ENCODE measurements at places on chromosomes 16 and 17. TPM values are rescaled to one million over a fixed set of nuclear protein-coding genes. Genes with fewer than 3 reads are reported as not detected.

DNA sequence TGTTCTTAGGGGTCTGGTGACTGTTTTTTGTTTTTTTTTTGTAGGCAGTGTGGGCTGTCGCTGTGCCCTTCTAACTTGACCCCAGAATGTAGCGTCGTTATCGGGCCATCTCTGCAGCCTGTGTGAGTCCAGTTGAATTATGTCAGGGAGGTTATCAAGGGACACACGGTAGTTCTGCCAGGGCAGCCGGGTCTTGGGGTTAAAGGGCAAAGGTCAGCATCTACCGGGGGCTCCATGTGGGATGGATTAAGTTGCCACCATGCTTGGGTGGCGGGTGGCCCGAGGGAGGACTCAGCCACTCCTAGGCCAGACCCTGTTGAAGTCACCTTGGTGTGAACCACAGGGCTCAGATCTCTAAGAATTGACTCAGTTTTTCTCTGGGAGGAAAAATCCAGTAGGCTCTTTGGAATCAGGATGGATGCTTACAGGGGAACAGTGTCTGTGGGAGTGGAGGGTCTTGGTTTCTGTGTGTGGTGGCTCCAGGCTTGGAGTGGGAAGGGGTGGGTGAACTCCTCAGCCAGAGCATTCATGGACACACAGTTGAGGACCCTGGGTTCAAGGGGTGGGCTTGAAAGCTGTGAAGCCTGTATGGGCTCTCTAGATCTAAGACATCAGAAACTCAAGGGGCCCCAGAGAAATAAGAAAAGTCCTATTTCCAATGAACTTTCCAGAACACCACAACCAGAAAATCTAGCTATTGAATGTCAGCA lies 191.7 kb downstream of the IRF8 start:
- no peak for DNase-seq

GRCh38 chr17:9266697-9267117 lies 245.4 kb downstream of the NTN1 start:
- DNase-seq, result no peak

DNA sequence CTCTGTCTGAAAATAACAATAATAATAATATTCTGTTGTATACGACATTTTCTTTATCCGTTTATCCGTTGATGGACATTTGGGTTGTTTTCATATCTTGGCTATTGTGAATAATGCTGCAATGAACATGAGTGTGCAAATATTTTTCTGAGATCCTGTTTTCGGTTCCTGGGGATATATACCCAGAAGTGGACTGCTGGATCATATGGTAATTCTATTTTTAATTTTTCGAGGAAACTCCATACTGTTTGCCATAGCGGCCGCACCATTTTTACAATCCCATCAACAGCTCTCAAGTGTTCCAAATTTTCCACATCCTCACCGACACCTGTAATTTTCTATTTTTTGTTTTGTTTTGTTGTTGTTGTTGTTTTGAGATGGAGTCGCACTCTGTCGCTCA lies 5.3 kb upstream of the PRSS41 start:
- DNase-seq, result no peak

DNA sequence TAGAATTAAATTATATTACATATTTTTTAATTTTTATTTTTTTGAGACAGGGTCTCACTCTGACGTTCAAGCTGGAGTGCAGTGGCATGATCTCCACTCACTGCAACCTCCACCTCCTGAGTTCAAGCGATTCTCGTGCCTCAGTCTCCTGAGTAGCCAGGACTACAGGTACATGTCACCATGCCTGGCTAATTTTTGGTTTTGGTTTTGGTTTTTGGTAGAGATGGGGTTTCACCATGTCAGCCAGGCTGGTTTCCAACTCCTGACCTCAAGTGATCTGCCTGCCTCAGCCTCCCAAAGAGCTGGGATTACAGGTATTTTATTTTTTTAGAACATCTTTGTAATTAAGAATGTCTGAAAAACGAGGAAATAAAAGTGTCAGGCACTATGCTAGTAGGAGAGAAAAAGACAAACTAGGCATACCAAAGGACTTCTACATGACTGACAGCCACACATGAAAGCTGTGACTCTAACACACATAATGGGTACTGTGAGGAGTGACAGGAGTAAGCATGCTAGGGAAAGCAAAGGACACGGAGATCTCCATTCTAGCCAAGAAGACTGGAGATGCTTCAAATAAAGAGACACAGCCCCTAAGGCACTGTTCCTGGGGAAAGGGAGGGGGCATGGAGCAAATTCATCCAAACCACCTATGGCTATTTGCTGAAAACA lies 7.3 kb downstream of the GNA13 start:
- DNase-seq, result no peak

DNA sequence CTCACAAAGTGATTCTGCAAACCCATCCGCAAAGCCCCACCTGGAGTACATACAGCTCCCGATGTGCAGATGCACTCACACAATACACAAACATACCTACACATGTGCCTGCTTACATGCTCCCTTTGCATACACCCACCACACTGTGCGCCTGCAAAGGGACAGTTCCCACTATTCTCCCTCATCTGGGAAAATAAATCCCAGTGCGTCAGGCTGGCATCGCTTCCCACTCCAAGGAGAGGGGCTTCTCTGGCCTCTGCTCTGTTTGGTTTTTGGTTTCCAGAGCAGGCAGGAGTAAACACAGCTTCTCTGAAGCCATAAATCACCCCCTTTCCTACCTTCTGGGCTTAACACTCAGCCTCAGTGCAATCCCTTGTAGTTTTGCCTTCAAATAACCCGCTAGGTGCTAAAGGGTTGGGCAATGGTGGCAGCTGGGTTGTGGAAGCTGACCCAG lies 14.7 kb downstream of the HOXB4 start:
- no peak for DNase-seq

GRCh38 chr16:3009568-3010390 lies 2.9 kb upstream of the CLDN9 start:
- no peak for DNase-seq

- no peak for DNase-seq
These were observed 73.5 kb downstream of the GOSR1 start for GRCh38 chr17:30550512-30551273.

- no peak for DNase-seq
These were observed 62.8 kb upstream of the MPHOSPH6 start for GRCh38 chr16:82232806-82233205.

DNA sequence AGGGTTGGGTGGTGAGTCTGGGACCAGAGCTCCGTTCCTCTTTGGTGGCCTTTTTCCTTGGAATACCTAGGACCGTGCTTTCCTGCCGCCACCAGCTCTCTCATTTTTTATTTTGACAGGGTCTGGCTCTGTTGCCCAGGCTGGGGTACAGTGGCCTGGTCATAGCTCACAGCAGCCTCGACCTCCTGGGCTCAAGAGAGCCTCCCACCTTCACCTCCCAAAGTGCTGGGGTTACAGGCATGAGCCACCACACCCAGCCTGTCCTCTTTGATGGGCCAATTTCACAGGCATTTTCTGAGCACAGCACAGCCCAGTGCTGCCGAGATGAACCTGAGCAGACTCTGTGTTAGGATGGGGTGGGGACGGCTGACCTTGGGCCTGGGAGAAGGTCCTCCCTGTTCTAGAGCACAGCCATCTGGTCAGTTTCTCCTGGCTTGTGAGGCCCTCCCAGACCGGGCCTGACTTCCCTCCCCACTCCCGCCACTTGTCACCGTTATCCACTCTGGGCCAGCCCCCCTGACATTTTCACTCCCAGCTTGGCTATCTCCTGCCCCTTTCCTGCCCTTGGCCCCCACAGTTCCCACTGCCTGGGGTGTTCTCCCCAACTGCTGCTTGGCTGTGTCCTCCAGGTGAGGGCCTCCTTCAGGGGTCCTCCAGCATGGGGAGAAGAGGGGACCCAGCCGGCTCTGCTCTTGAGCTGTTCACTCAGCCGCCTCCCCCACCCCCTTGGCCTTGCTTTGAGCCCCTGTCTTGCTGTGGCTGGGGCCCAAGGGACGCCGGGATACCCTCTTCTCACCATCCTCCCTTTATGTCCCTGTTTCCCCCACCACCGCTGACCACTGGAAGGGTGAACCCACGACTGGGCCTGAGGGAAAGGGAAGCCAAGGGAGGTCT lies 5.0 kb downstream of the ADCY7 start:
- no peak for DNase-seq

- DNase-seq, result no peak
These were observed 721 bp upstream of the WFIKKN2 start for GRCh38 chr17:50834429-50835300.

DNA sequence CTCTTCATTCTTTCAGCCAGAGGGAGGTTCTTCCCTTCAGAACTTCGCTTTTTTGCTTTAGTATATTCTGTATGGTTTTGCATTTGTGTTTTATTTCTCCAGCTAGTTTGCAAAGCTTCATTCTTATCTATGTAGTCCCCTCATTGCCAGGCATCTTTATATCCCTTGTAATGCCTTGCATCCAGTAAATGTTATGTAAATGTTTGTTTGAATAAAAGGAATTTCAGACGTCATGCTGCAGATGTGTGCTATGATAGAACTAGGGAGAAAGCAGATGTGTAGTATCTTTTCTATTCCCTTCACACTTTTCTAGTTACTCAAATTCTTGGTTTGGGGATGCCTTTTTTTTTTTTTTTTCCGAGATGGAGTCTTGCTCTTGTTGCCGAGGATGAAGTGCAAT lies 62.6 kb upstream of the RASL10B start:
- no peak for DNase-seq

- DNase-seq, result no peak
These were observed 150.8 kb downstream of the C16orf78 start for GRCh38 chr16:49524216-49524946.

- no peak for DNase-seq
These were observed 71.1 kb upstream of the AMZ2 start for GRCh38 chr17:68176718-68177117.

GRCh38 chr17:1107777-1108477 lies 71.9 kb downstream of the ABR start:
- no peak for DNase-seq

DNA sequence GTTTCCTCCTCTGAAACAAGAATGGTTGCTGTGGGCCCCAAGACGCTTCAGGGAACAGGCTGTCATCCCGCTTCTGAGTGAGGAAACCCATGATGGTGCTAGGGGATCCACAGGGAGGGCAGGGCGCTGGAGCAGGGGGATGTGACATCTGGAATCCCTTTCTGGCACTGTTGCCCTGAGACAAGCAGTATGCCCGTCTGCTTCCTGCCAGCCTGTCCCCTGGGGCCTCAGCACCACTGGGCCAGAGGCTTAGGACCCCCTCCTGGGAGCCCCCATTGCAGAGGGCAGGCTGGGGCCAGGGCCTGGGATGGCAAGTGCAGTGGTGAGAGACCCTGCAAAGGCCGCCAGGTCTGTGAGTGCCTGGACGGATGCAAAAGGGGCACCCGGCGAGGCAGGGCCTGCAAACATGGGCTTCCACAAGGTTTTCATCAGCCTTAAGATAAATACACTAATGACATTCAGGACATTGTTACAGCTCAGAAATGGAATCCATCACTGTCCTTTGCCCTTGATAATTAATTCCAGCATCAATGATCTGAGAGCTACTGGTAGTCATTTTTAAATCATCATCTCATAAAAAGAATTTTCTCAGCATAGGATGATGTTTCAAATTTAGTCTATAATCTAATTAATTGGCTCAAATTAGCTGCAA lies 51.6 kb downstream of the PRMT7 start:
- DNase-seq, result no peak

- DNase-seq, result no peak
These were observed 22.3 kb upstream of the SMPD3 start for GRCh38 chr16:68470461-68471150.

DNA sequence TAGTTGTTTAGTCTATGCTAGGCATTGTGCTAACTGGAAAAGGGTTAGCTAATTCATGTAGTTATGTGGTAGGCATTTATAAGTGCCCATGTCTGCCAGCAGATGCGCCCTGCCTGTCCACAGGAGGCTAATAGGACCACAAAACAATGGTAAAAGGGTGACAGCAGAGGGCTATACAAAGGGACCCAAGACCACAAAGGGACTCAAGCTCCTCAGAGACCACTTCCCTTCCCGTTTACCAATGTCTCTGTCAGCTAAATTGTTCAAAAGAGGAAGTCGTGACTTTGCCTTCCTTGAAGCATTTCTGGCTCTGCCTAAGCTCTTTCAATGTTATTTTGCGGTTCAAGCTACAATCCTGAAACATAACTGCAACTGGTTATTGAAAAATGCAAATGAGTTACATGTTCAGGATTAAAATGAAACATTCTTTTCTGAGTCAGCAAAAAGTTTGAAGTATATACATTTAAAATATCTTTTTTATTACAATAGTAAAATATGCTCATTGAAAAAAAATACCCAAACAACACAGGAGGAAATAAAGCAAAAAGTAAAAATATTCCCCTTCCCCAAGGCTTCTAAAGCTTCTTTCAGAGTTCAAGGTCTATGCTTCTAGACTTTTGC lies 149.2 kb downstream of the MAF start:
- DNase-seq, result no peak

DNA sequence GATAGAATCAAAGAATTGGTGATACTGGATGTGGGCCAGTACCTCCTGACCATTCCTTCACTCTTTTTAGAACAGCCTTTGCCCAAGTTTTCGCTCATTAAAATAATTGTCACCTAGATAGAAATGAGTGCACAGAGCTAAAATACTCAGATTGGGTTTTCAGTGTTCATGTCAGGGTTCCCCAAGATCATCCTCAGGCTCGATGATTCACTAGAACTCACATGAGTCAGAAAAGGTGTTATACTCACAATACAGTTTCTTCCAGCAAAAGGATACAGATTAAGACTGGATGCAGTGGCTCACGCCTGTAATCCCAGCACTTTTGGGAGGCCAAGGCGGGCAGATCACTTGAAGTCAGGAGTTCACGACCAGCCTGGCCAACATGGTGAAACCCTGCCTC lies 19.9 kb downstream of the ERCC4 start:
- DNase-seq, result no peak

DNA sequence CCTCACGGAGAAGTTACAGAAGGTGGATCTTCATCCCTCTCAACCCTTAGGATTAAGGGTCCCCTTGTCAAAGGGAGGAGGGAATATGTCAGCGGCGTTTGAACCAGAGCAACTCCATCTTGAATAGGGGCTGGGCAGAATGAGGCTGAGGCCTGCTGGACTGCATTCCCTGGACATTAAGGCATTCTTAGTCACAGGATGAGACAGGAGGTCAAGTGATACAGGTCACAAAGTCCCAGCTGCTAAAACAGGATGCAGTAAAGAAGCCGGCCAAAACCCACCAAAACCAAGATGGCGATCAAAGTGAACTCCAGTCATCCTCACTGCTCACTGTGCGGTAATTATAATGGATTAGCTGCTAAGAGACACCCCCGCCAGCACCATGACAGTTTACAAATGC lies 36.7 kb downstream of the RBFOX3 start:
- DNase-seq, result no peak

NPIPA1 gene
- total RNA-seq, result 91.7 TPM

TMEM100 gene
- 26.0 TPM for total RNA-seq

NPW gene
- total RNA-seq, result not detected

ZNF594 gene
- total RNA-seq, result 9.1 TPM

NBR1 gene
- total RNA-seq, result 97.3 TPM

RAB11FIP4 gene
- total RNA-seq, result 6.0 TPM

ETV4 gene
- total RNA-seq, result not detected

GRIN2C gene
- total RNA-seq, result not detected

APPBP2 gene
- total RNA-seq, result 22.0 TPM

CDH5 gene
- total RNA-seq, result 93.2 TPM

LAT gene
- 8.5 TPM for total RNA-seq

TMEM238L gene
- total RNA-seq, result not detected

Data from omental fat pad (tissue), 4 donors.